ENCODE measurements at places on chromosomes 4 and X.

- no peak for DNase-seq
- no peaks in the 10 kb centered on the region for H3K4me1 ChIP-seq
- no peak overlapping the region for H3K27ac ChIP-seq
- H3K36me3 ChIP-seq = no peaks in the 10 kb centered on the region
Measured at GRCh38 chrX:100980608-100981497, 11.3 kb downstream of the ARL13A start.

- DNase-seq = no peak
Measured at GRCh38 chr4:91488946-91489345, 814.8 kb upstream of the GRID2 start.

DNA sequence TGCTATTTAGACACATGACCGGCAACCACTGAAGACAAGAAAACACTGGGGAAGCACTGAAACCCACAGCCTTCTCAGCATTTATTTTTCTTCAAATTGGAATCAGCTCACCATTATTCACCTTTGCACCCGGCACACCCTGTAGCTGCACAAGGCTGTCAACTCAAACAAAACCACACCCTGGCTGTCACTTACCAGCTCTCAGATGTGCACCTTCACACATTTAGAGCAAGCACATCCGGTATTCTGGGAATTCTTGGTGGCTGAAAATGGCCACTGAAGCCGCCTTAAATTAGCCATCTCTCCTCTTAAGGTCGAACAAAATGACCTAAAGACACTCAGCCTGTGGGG lies 5.9 kb downstream of the ZFYVE28 start:
- peaks cover 39% of the 10 kb centered on the region for H3K27me3 ChIP-seq
- no peak for DNase-seq
- no peaks in the 10 kb centered on the region for H3K36me3 ChIP-seq
- peaks cover 55% of the 10 kb centered on the region for H3K4me1 ChIP-seq
- H3K27ac ChIP-seq = peak overlapping the region; percentile 91

GRCh38 chr4:101596781-101597552 lies 193.6 kb upstream of the BANK1 start:
- H3K36me3 ChIP-seq = no peaks in the 10 kb centered on the region
- DNase-seq = no peak
- H3K27ac ChIP-seq = no peak overlapping the region
- H3K27me3 ChIP-seq = no peaks in the 10 kb centered on the region
- H3K4me3 ChIP-seq = no peak overlapping the region

- no peaks in the 10 kb centered on the region for H3K27me3 ChIP-seq
- H3K36me3 ChIP-seq = peaks cover 52% of the 10 kb centered on the region
- no peak overlapping the region for H3K27ac ChIP-seq
- H3K4me3 ChIP-seq = no peak overlapping the region
- DNase-seq = no peak
- peaks cover 18% of the 10 kb centered on the region for H3K4me1 ChIP-seq
Measured at GRCh38 chrX:10467793-10468192, 152.6 kb downstream of the MID1 start.

GRCh38 chr4:37001688-37002436 lies 242.7 kb upstream of the NWD2 start:
- H3K36me3 ChIP-seq = peaks cover 17% of the 10 kb centered on the region
- H3K4me3 ChIP-seq = no peak overlapping the region
- H3K27ac ChIP-seq = no peak overlapping the region
- no peak for DNase-seq
- H3K27me3 ChIP-seq = no peaks in the 10 kb centered on the region

DNA sequence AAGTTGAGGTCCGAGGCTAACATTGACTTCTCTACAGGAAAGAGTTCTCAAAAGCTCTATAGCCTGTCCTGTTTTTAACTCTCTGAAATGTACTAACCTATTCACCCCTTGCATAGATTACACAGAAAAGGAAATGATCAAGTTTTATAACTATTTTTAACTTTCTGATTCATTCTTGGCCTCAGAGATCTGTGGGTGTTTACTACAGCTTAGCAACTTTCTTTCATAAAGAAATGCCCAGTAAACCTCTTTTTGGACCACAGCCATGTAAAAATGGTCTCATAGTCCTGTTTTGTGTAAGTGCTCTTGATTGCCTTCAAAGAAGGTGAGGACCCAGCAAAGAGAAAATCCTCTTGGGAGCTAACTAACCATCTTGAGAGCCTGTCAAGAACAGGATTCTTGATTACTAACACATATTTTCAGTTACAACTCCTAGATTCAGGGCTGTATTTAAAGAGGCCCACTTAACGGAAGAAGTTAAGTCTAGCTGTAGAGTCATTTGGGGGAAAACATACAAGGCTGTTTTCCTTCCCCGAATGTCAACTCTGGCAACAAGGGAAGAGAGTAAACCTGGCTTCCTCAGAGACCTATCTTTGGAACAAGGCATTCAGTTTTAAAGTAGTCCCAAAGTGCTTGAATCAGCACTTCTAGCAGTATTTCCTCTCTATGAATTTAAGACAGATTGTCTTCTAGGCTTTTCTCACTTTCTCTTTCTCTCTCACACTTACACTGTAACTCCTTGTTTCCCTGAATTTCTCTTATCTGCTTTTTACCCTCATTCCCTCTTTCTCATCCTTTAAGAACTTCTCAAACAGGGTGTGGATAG lies 78.2 kb downstream of the IL21 start:
- no peak overlapping the region for H3K4me3 ChIP-seq
- peaks cover 3% of the 10 kb centered on the region for H3K27me3 ChIP-seq
- H3K27ac ChIP-seq = no peak overlapping the region
- H3K36me3 ChIP-seq = no peaks in the 10 kb centered on the region
- H3K4me1 ChIP-seq = no peaks in the 10 kb centered on the region
- no peak for DNase-seq

DNA sequence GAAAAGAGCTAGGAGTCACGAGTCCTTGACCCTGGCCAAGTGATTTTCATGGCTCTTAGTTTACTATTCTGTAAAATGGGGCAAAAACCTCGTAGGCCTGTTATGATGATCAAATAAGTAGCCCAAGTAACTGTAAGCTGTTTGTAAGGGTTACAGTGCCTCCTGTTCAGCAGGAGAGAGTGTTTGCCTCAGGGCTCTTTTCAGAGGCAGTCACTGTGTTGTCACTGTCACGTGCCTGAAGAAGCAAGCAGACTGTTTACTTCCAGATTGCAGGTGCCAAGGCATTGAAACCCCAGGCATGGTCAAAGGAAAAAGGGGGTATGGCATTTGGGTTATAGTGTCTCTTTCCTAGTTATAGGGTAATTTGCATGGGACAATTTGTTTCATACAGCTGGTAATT lies 4.5 kb downstream of the RAB39B start:
- no peak overlapping the region for H3K4me3 ChIP-seq
- no peak for DNase-seq
- 0 out of 2 replicates have a peak, but pooled peaks cover 3% of the 10 kb centered on the region for H3K36me3 ChIP-seq
- H3K4me1 ChIP-seq = peaks cover 12% of the 10 kb centered on the region
- H3K27me3 ChIP-seq = no peaks in the 10 kb centered on the region

GRCh38 chr4:2689825-2690700 lies 66.1 kb downstream of the TNIP2 start:
- no peaks in the 10 kb centered on the region for H3K4me1 ChIP-seq
- H3K4me3 ChIP-seq = no peak overlapping the region
- no peaks in the 10 kb centered on the region for H3K27me3 ChIP-seq

- no peaks in the 10 kb centered on the region for H3K36me3 ChIP-seq
- DNase-seq = no peak
- H3K4me1 ChIP-seq = peaks cover 9% of the 10 kb centered on the region
- H3K27me3 ChIP-seq = no peaks in the 10 kb centered on the region
- H3K4me3 ChIP-seq = no peak overlapping the region
- H3K27ac ChIP-seq = no peak overlapping the region
Measured at GRCh38 chr4:5976431-5976830, 41.8 kb downstream of the C4orf50 start.

DNA sequence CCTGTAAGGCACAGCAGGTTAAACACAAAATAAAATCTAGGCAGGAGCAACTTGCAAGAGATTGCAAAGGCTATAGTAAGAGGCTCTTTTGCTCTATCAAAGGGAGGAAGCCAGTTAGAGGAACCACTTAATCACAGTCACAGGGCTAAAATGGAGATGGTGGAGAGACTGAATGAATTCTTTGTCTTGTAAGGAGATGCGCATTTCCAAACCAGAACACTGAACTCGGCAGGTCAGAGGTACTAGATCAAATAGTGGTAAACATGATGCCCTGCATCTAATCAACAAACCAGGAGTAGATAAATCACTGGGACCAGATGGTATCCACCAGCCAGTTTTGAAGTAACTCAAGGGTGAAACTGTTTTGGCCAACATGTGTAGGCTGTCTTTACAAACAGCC lies 55.8 kb downstream of the GPC4 start:
- no peaks in the 10 kb centered on the region for H3K27me3 ChIP-seq
- peaks cover 9% of the 10 kb centered on the region for H3K36me3 ChIP-seq
- peak overlapping the region; percentile 39 for H3K4me3 ChIP-seq
- no peak for DNase-seq
- H3K27ac ChIP-seq = peak overlapping the region; percentile 92

DNA sequence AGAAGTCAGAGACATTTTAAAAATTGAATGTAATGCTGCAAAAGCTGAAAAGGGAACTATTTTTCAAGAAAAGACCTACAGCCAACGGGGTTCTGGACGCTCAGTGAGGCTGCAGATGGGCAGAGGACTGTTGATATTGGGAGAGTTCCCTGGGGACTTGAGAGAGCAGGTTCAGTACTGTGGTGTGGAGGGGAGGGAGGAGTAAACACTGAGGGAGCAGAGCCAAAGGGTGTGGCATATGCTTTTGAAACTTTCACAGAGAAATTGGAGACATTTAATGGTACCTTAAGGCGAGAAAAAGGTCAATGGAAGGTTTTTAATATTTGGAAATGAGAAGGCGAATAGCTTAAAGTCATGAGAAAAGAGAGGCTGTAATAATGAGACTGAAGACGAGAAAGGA lies 62.2 kb upstream of the GPM6A start:
- H3K4me1 ChIP-seq = no peaks in the 10 kb centered on the region
- H3K36me3 ChIP-seq = peaks cover 7% of the 10 kb centered on the region
- no peak overlapping the region for H3K4me3 ChIP-seq
- H3K27ac ChIP-seq = no peak overlapping the region
- DNase-seq = no peak

DNA sequence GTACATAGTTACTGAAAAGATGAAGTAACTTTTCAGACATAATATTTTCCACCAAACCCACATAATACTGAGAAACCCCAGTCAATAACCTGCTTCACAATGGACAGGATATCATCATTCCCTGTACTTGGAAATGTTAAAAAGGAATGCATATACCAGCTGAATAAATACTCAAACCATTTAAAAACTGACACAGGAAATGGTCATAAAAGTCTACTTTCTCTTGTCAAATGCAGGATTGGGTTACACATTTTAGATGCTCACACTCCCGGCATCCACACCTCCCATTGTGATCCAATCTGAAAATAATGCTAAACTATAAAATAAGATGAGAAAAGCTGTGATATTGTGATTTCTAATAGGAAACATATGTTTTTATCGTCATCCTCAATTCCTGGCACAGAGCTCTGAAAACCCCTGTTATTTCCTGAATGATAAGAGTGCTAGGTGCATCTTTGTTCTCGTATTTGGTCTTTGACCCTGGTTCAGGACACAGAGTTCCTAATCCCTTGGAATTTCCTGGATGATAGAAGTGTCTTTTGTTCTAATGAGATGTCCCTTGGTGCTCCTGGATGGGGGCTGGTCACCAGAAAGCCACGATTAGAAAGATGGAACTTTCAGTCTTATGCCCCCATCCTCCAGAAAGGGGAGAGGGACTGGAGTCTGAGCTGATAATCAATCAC lies 821.3 kb downstream of the TRIML1 start:
- H3K36me3 ChIP-seq = peaks cover 16% of the 10 kb centered on the region
- no peak overlapping the region for H3K4me3 ChIP-seq
- no peak overlapping the region for H3K27ac ChIP-seq
- no peak for DNase-seq
- no peaks in the 10 kb centered on the region for H3K27me3 ChIP-seq

DNA sequence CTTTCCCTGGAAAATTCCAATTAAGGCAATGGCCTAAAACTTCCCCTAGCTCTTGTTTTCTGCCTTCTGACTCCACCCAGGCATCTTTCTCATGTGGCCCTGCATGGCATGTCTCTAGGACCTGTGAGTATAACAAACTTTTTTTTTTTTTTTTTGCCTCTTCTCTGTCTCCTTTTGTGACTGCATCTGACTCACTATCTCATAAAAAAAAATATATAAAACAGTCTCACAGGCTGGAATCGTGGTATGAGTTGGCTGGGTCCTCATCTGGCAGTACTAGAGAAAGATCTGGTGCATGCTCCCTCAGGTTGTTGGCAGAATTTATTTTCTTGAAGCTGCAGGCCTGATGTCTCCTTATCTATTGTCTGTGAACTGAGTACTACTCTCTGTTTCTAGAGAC lies 313.9 kb downstream of the TECRL start:
- H3K27ac ChIP-seq = no peak overlapping the region
- no peaks in the 10 kb centered on the region for H3K36me3 ChIP-seq
- H3K27me3 ChIP-seq = no peaks in the 10 kb centered on the region
- no peak overlapping the region for H3K4me3 ChIP-seq

- no peak overlapping the region for H3K27ac ChIP-seq
- DNase-seq = no peak
- H3K27me3 ChIP-seq = no peaks in the 10 kb centered on the region
Measured at GRCh38 chr4:160819791-160820190, 1344.0 kb downstream of the FSTL5 start.

DNA sequence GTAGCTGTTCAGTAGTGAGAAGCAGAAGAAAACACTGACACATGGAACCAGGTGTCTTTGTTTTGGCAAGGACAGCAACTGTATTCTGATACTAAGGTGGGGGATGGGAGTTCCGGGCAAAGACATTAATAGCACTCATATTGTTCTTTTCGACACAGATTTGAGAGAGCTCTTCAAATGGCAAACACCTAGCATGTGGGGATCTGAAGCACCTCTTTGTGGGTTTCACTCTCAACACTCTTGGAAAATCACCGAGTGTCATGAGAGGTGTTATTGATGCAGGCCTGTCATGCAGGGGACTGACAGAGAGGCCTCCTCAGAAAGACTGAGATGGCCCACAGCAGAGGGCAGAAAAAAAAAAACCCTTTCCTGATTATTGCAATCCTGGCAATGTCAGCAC lies 228.4 kb upstream of the VCX start:
- peaks cover 6% of the 10 kb centered on the region for H3K4me1 ChIP-seq
- H3K36me3 ChIP-seq = no peaks in the 10 kb centered on the region
- H3K27ac ChIP-seq = no peak overlapping the region
- no peaks in the 10 kb centered on the region for H3K27me3 ChIP-seq

GRCh38 chr4:134544303-134544770 lies 342.7 kb upstream of the PABPC4L start:
- H3K4me3 ChIP-seq = no peak overlapping the region
- peaks cover 5% of the 10 kb centered on the region for H3K4me1 ChIP-seq
- H3K27me3 ChIP-seq = peaks cover 20% of the 10 kb centered on the region

GRCh38 chrX:1392376-1393068 lies 609 bp upstream of the SLC25A6 start:
- peak overlapping the region; percentile 93 for H3K4me3 ChIP-seq
- H3K27ac ChIP-seq = peak overlapping the region; percentile 65
- no peaks in the 10 kb centered on the region for H3K27me3 ChIP-seq
- H3K36me3 ChIP-seq = peaks cover 56% of the 10 kb centered on the region
- peak; percentile 57 for DNase-seq

- H3K4me1 ChIP-seq = peaks cover 3% of the 10 kb centered on the region
- DNase-seq = no peak
- H3K36me3 ChIP-seq = peaks cover 2% of the 10 kb centered on the region
- H3K27ac ChIP-seq = no peak overlapping the region
- no peak overlapping the region for H3K4me3 ChIP-seq
- no peaks in the 10 kb centered on the region for H3K27me3 ChIP-seq
Measured at GRCh38 chrX:5051831-5052491, 1176.7 kb downstream of the NLGN4X start.

Data from WTC11 (cell line).